Islet precursor cell (in vitro differentiated cells): ENCODE measurements at places on chromosomes 7 and 10.
A peak's percentile ranks its signal among the peaks of the same experiment; 100 is the strongest.

DNA sequence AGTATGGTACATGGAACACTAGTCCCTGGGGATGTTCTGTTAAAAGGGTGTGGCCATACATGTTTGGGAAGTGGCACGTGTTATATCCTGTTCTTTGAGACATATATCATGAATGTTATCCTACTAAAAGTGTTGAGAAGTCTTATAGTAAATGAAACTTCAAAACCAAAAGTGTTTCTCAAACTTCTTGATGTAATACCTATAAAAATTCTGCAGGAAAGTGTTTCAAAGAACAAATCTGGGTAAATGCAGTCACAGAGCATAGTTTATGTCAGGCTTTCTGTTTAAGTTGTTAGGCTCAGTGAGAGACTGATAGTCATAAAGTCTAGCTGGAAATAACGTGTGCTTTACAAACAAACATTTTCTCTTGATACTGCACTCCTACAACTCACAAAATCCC is 273.7 kb downstream of the KIF20B start:
- no peak for DNase-seq

DNA sequence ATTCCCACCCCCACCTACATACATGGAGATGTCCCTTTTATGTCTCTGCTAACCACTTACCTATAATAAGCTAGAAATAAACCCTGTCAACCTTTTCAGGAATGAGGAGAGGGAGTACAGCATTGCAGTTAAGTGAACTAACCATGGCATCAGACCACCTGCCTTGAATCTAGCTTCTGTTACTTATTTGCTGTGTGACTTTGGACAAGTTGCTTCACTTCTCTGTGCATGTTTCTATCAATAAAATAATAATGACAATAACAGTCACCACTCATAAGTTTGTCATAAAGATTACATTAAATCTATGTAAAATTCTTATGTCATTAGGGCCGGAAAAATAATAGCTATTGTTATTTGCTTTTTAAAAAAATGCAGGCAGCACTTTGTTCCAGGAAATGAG is 881.1 kb upstream of the AUTS2 start:
- DNase-seq, result no peak

DNA sequence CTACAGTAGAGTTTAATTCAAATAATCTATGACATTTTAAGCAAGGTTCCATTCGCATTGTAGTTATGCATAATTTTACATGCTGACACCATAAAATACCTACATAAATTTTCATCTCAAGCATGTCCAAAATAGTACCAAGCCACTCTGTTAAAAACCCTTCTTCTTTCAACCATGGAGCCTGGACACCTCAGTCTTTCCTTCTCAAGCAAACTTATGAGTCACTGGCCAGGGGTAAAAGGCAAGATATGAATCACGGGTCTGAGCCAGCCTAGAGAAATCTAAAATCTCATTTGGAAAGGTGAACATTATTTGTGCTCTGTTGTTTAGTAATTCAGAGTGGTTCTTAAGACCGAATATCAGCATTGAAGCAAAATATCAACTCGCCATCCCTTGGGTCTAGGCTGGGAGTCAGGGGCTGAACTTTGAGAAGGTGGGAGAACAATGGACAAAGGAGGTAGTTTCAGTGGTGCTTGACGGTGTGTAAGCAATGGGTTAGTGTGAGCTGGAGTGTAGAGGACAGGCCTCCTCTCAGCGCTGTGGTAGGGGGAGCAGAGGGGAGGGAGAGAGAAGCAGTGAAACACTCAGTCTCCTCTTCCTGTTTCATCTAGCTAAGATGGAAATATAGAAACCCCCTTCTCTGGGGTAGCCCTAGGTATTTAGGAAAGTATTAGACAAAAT is 19.1 kb upstream of the GPAM start:
- no peak for DNase-seq

- DNase-seq, result peak; percentile 60
These were observed 490 bp downstream of the TNS3 start for GRCh38 chr7:47581438-47581803.

DNA sequence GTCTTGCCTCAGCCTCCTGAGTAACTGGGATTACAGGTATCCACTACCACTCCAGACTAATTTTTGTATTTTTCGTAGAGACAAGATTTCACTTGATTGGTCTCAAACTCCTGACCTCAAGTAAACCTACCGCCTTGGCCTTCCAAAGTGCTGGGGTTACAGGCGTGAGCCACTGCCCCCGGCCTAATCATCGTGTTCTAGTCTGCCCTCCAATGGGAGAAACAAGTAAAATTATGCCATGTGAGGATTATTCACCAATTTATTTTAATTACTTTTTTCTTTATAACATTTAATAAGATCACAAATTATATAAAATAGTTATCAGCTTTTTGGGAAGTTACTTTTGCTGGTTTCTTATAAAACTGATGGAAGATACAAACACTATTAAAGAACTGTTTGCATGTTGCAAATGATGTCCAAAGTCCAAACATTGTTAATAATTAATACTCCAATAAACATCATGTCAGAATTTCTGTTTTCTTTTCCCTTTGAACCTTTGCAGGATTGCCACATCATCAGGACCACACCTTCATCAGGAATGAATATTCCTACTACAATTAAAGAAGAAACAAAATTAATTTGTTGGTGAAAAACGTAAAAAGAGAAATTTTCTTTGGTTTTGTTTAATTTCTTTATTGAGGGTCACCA is 786 bp upstream of the AKR1C4 start:
- DNase-seq, result no peak

GRCh38 chr7:128005117-128005516 is 26.1 kb downstream of the LRRC4 start:
- no peak for DNase-seq

- peak; percentile 88 for DNase-seq
These were observed 79.7 kb downstream of the DLG5 start for GRCh38 chr10:77846718-77847311.

GRCh38 chr10:96891840-96892239 is 59.7 kb downstream of the LCOR start:
- no peak for DNase-seq

GRCh38 chr10:123149162-123149567 is 1.2 kb downstream of the HMX2 start:
- no peak for DNase-seq

DNA sequence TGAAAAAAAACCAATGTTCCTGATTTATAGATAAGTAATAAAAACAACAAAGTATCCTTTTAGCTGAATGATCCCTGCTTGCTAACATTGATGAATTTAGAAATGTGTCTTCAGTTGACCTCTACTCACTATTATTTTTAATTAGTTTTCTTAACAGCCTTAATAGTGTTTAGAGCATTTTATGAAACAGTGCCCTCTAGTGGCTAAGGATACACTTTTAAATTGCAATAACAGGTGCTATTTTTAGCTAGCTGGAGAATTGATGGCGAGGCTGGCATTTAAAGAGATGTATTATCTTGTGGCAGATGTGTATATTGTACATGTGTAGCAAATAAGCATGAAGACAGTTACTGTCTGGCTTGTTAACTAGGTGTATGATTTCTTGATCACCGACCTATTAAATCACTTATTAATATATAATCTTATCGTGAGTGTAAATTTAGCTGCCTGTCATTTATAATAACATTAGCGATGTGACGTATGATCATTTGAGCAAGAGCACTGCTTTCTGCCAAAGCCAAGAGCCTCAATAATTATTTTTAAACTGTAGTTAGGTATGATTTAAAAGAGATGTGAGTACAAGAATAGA is 451.9 kb downstream of the DPP6 start:
- no peak for DNase-seq

DNA sequence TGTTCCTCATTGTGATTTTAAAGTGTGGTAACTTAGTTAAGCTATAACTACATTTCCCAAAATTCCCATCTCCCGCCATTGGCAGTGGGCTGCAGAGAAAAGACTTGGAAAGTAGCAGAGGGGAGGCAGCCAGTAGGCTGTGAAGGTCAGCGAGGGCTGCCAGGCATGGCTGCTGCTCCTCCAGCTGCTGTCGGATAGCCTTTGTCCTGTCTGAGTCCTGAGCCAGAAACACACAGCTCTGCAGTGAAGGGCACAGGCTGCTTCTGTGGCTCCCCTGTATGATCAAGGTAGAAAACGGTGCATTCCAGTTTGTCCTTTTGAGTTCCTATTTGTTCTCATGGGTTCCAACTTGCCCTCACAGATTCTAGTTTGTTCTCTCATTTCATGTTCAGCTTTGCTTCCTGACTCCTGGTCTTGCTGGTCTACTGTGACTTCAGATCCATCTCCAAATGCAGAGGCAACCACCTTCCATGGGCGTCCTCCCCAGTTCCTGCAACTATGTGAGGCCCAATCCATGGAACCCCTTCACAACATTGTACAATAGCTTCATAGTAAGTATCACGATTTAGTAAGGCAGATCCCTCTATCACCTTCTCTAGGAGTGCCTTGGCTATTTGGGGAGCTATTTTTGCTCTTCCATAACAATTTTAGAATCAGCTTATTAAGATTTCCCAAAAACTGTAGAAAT is 31.7 kb downstream of the SYPL1 start:
- DNase-seq, result no peak

GRCh38 chr10:22453320-22453719 is 108.0 kb downstream of the SPAG6 start:
- DNase-seq, result no peak

GRCh38 chr7:156145184-156145583 is 332.9 kb upstream of the SHH start:
- peak; percentile 9 for DNase-seq

- DNase-seq, result peak; percentile 60
These were observed 123.1 kb upstream of the PITRM1 start for GRCh38 chr10:3295582-3296151.

DNA sequence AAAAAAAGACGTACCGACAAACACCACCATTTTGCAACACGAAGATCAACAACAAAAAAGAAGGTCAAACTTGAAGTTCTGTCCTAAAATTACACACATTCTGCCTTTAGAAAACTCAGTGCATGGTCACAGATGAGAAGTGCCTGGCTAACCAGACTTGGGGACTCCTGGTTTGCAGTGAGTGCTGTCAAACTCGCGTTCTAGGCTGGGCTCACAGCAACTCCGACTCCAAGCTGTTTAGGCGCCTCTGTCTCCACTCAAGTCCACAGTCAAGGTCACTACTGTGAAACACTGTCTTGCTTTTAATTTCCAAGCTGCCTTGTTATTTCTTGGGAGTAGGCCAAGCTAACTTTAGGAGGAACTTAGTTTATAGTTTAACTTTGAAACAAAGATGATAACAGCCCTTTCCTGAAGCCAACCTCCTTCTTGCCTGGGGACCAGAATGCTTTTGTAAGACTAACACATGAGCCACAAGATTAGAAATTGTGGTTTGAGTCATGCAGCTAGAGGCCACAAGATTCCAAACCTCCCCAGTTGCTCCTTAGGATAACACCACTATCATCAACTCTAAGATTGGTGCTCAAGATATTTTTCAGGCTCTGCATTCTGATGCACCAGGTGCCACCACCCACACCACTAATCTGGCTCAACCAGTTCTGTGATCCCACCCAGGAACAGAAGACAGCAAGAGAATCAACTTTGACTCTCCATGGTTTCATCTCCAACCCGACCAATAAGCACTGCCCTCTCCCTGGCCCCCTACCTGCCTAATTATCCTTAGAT is 1.1 kb upstream of the DNAAF5 start:
- no peak for DNase-seq

GRCh38 chr10:31620226-31621151 is 301.5 kb downstream of the ZEB1 start:
- peak; percentile 61 for DNase-seq

DNA sequence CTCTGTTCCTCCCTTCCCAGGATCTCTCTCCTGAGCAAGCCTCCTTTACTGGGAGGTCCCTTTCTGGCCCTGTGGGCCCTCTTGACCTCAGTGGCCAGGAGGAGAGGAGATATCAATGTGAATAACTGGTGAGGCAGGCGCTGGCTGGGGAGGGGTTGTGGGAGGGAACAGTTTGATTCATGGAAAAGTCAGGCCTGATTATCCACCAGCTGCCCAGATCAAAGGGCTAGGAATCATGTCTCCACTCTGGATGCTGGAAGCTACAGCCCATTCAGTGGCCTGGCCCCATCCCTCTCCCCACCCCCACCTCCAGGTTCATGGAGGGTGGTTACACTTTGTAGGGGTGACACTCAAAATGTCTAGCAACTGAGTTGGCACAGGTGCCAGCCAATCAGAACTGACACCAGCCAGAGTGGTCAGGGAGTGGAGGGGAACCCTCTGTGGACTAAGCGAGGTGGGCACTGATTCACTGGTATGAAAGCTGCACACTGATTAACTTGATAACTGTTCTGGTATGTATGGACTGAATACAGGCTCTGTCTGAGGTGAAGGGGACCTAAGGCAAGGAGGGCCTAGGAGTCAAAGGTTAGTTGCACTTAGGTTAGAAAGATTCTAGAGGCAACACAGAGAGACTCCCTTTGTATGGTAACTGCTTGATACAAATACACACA is 4.8 kb downstream of the PRRT4 start:
- DNase-seq, result peak; percentile 75

DNA sequence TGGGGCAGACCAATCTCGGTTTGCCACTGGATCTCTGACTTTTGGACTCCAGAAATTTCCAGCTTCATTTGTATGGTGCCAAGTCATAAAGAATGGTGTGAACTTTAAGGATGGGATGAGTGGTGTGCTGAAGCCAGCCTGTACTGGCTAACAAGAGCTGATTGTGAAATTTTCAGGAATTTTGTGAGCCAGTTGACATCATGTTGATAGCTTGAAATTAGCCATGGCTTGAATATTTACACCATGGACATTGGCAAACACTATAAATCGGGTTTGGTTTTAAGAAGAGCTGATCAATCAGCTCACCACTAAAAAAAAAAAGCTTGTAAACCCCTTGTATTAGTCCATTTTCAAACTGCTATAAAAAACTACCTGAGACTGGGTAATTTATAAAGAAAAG is 14.1 kb upstream of the MYH16 start:
- DNase-seq, result no peak

GRCh38 chr7:112571852-112572607 is 91.2 kb downstream of the LSMEM1 start:
- no peak for DNase-seq

- no peak for DNase-seq
These were observed 9.9 kb upstream of the TEX36 start for GRCh38 chr10:125692601-125693523.

DNA sequence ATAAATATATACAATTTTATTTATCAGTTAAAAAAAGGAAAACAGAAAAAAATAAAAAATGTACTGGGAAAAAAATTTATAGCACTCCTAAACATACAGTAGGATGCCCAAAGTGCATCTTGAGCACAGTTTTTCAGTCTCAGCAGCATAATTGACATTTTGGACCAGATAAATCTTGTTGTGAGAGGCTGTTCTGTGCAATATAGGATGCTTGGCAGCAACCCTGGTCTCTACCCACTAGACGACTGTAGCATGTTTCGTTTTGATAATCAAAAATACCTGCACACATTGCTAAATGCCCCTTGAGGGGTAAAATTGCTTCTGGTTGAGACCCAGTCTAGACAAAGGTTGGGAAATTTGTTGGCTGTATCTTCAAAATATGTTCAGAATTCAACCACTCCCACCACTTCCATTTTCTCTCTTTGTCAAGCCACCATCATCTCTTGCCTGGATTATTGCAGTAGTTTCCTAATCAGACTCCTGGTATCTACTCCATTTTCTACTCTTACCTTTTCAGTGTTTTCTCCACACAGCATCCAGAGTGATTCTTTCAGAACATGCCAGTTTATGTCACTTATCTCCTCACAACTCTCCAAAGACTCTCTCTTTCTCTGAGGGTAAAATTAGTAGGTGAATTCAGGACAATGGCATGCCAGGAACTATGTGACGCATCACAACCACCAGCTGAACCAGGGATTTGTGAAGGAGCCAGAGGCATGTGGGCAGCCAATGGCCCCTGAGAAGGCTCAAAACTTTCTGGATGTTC is 91.4 kb downstream of the GPR85 start:
- DNase-seq, result peak; percentile 79
